Hippocampal formation (tissue), 2 donors: ENCODE measurements at places on chromosomes 2 and 18.

DNA sequence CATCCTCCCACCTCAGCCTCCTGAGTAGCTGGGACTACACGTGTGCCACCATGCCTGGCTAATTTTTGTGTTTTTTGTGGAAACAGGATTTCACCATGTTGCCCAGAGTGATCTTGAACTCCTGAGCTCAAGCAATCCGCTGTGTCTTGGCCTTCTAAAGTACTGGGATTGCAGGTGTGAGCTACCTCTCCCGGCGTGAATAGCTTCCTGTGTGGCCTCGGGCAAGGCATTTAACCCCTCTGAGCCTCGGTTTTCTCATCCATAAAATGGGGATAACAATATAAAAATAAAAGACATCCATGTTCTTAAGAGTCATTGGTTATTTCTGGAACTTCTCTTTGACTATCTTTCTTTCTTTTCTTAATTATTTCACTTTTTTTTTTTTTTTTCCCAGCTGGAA, 19.3 kb upstream of the ADCY3 start:
- DNase-seq, result no peak

DNA sequence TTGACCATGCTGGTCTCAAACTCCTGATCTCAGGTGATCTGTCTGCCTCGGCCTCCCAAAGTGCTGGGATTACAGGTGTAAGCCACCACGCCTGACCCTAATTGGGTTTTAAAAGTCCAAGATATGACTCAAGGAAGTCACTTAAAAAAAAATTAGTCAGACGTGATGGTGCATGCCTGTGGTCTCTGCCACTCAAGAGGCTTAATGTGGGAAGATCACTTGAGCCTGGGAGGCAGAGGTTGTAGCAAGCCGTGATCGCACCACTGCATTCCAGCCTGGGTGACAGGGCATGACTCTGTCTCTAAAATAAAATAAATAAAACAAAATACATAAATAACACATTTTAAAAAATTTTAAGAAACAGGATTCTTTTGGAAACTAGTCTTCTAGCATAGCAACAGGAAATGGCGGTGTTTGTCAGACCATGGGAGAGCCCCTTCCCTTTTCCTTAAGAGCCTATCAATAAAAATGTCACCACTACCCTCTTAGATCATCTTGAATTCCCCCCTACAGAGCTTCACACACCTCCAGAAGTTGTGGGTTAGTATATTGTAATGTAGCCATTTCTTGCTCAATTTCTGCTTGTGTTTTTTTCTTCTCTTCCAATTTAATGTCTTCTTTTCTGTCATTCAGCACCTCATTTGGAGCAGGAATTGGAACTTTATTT, 20.1 kb downstream of the SFT2D3 start:
- DNase-seq, result no peak

DNA sequence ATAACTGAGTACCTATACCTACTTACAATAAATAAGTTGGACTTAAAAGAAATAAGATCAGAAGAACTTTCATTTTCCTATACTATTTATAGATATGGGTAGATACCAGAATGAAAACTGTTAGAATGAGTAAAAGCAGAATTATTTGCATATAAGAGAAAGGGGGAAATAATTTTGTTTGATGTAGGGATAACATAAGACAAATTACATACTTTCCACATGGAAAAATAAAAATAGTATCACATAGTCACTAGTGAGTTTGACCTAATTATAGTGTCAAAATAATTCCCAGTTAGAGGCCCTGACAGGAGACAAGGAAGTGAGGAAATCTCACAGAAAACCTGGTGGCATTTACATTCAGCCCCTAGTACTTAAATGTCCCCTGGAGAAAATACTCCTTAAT, 28.6 kb downstream of the KCMF1 start:
- DNase-seq, result no peak

DNA sequence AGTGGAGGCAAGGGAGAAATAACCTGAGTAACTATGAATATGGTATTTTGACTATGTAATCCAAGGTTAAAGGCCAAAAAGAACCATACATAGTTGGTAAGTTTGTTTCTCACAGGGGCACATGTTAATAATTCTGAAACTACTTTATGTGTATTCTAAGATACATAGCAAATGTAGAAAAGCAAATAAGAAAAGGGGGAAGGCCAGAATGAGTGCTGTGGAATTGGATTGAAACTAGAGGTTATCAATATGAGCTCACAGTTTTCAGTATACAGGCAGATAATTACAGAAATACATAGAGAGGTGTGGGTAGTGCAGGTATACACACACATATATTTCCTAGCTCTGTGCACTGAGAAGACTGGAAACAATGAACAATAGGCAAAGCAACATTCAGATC, 13.7 kb downstream of the INO80C start:
- DNase-seq, result no peak

- no peak for DNase-seq
These were observed 1137.7 kb upstream of the CHAC2 start for GRCh38 chr2:52629944-52630343.

- no peak for DNase-seq
These were observed 282.7 kb upstream of the CDH2 start for GRCh38 chr18:28459587-28459986.

- no peak for DNase-seq
These were observed 84.5 kb upstream of the DTNB start for GRCh38 chr2:25757906-25758305.

GRCh38 chr2:24508878-24509277, 17.8 kb downstream of the NCOA1 start:
- no peak for DNase-seq

- no peak for DNase-seq
These were observed 11.1 kb downstream of the DNAH6 start for GRCh38 chr2:84527137-84528129.
